CD4-positive, alpha-beta T cell treated with Interleukin-6 for 4 hours (primary cell): ENCODE measurements at places on chromosomes 1 and 21.
A peak's percentile ranks its signal among the peaks of the same experiment; 100 is the strongest.

GRCh38 chr21:39097981-39098380, 85.3 kb downstream of the PSMG1 start:
- DNase-seq, result no peak

DNA sequence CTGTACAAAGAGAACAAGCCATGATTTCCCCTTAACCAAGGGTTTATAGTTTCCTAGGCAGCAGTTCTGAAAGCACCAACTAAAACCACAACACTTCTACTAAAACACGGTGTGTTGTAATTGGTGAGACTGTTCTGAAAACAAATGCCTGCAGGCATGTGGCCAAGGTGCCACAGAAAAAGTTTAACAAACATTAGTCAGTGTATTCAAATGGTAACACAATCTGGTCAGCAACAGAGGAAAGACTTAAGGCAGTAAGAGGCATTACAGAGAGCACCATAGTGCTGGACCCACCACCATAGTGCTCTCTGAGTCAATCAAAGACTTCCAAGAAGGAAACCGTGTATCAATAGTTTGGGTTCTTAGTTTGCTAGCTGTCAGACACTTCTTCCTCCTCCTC, 16.7 kb downstream of the SNIP1 start:
- DNase-seq, result no peak

GRCh38 chr21:34944015-34944755, 104.9 kb downstream of the RUNX1 start:
- no peak for DNase-seq

DNA sequence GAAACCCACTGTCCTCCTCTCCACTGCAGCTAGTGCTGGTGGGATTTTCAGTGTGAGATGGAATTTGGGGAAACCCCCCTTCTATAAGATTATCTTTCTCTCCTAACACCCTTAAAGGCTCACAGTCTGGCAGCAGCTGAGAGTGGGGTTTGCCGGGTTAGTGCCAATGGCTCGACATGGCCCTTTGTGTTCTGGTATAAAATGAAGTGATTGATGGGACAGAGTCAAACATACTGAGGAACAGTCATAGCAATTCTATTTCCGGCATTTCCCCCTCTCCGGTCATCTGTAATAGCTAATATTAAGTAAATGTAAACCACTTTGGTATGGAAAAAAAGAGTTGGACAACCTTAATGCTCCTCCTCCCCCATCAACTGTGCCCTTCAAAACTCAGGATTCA, 37.6 kb downstream of the TFF3 start:
- DNase-seq, result no peak

DNA sequence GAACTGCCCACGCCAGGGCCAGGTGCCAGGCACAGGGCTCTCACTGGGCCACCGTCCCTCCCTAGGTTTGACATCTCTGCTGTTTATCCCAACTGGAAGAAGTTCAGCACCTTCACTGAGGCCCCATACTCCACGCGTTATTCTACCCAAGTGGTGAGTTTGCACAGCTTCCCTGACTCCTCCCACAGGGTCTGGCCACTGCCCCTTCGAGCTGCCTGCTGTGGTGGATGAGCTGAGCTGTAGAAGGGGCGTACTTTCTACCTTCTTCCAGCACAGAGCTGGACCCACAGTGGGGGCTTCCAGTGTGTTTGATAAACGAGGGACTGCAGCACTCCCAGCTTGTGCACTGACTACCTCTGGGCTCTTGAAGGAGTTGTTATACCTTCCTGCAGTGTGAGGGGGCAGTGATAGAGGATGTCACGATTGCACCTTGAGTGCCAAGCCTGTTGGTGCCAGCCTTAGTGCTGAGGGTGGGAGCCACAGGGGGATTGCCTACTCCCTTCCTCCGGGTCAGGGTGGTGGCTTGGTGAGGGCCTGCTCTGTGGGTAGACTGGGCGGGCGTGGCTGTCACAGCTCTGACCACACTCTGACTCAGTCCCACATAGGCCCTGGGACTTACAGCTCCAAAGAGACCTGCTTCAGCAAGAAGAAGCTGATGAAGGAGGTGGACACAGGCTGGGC, 5.9 kb upstream of the TTC22 start:
- DNase-seq, result peak; percentile 28

DNA sequence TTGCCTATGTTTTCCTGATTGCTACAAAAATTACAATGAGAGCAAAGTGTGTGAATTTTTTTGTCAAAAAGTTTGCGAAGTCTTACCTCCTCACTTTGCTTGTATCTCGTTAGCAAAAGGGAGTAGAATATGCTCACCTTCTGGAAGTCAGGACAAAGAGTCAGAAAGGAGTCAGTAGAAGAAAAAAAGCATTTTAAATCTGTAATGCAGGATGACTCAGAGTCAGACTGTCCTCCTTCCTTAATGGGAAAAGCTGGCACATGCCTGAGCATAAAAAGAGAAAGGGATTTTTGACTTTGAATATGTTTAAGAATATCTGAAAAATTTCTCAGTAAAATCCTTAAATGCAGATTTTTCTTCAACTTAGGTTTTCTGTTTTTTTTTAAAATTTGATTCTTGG, 14.2 kb upstream of the VN1R5 start:
- no peak for DNase-seq

DNA sequence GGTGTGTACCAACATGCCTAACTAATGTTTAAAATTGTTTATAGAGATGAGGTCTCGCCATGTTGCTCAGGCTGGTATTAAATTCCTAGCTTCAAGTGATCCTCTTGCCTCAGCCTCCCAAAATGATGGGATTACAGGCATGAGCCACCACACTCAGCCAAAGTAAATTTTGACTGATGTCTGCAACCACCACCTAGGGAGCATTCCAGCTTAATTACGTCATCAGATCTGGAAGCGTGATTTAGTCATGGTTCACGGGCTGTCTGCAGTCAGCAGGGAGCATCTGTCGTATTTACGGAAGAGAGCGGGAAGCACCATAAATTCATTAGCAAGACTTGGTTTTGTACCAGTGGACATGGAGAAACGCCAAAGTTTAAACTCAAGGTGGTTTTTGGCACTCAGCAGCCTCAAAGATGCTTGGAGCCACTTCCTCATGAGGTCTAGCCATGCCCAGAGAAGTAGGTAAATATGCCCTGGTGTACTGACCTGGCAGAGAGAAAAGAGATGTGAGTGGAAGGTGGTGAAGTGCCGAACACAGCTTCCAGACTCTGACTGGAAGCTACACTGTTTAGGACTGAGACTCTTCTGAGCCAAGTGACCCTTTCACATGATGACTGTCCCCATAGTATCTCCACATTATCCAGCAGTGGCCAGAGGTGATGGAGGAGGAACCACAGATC, 60.8 kb upstream of the SLC35F3 start:
- DNase-seq, result no peak

DNA sequence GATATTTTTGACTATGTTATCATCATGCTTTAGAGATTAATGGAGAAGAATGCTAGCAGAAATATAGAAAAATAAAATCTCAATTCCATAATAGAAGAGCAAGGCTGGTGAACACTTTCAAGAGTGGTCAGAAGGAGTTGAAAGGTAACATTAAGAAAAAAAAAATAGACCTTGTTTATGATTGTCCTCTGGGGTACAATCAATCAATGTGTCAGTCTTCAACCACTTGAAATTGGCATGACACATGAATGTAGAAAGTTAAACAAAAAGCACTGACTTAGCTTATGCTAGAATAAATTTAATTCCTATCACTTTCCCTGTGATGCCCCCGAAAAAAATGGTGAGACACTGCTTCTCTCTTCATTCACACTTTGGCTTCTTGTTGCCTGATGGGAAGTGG, 750.3 kb upstream of the ADGRL2 start:
- DNase-seq, result no peak

DNA sequence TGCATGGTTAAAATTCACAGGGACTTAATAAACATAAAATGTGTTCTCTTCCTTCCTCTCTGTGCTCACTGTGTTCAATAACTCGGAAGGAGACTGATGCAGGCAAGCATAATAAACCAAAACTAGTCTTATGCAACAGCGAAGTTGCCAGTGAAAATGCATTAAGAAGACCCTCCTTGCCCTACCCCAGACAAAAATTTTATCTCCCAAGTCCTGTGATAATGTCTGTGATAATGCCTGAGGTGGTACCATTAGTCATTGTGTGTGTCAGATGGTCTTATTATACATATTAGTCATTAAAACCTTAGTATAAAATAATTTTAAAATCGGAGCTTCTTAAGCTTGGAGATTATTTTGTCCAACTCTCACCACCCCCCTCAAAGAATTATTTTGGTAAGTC, 97.8 kb downstream of the NGF start:
- DNase-seq, result no peak

- DNase-seq, result no peak
Observed at GRCh38 chr1:180837020-180837419, 75.7 kb upstream of the KIAA1614 start.

DNA sequence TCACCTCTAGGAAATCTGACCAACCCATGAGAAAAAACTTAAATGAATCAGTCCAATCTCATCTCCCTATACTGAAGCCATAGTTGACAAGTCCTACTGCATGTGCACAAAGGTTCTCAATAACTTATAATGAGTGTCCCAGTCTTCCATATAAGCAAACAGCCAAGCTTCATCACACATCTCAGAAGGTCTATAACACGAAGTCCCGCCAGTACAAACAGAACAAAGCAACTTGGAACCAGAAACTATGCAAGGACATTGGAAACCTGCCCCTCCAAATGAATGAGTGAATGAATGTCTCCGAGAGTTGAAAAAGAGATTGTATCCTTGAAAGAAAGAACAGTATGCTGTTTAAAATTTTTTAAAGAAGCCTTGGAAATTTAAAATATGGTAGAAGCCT, 53.6 kb upstream of the IPO9 start:
- DNase-seq, result no peak

DNA sequence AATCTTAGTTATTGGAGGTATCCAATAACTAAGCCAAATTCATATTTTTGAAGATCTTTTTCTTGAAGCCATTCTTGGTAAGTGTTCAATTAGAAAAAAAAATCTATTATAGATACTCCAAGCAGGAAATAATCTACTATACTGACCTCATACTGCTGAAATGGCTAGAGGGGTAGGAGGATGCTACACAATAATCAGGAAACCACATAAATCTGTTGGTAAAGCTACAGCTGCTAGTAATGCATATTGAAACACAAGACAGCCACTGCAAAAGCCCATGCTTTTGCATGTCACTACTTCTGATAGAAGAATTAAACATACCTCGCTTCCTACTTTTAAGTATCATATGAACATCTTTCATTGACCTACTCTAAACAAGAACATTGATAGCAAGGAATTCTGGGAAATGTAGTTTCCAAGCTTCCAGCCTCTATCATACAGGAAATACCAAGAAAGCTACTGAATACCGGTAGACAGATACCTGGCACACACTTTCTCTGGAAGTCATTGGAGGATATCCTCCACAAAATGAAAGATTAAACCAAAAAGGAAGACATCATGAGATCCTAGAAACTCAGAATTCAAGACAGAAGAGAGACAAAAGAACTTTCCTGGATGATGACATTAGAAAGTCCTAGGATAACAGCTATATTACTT, 103.0 kb upstream of the VAV3 start:
- no peak for DNase-seq

- no peak for DNase-seq
Observed at GRCh38 chr1:210407887-210408252, 79.2 kb downstream of the HHAT start.

DNA sequence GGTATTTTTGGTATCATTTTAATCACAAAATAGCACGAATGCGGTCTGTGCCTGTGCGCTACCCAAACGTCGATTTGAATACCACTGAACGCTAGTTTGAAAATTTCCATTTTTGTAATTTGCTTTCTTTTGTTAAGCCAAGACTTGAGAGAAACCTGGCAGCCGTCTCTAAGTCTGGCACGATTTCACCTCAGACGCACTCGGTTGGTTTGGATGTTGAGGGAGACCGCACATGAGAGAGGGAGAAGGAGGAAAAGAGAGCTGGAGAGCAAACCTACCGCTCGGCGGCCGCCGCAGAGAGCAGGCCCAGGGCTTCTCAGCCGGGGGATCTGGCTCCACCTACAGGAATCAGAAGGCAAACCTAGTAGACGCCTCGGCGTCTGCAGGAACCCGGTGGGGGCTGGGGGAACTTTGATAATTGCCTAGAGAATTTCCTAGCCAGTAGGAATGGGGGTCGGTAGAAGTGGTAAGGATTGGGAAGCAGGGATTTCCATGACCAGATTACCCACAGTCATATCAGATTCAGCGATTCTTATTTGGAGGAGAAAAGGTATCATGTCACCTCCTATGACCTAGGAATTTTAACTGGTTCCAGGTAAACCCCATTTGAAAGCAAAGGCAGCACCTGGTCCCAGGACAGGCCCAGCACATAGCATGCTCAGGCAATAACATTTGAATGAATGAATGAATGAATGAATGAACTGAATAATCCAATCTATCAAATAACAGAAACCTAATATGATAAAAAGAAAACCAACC, 83.2 kb downstream of the TM2D1 start:
- peak; percentile 75 for DNase-seq

DNA sequence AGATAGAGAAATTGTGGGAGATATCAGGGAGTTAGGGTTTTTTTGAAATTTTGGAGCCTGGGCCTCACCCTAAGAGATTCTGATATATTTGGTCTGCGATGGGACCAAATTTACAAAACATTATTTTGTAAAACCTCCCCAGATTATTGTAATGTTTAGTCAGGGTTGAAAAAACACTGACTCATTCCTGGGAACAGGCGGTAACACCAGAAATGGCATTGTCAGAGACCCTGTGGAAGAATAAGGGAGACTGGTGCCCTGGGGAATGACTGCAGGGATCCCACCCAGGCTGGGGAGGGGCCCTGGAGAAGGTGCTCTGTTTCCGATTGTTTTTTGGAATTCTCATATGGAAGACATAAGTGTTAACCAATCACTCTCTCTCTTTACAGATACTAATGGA, 13.1 kb upstream of the STRIP1 start:
- no peak for DNase-seq

- no peak for DNase-seq
Observed at GRCh38 chr1:199794105-199794863, 233.2 kb upstream of the NR5A2 start.

- DNase-seq, result no peak
Observed at GRCh38 chr1:27122652-27123051, 32.3 kb downstream of the SLC9A1 start.

DNA sequence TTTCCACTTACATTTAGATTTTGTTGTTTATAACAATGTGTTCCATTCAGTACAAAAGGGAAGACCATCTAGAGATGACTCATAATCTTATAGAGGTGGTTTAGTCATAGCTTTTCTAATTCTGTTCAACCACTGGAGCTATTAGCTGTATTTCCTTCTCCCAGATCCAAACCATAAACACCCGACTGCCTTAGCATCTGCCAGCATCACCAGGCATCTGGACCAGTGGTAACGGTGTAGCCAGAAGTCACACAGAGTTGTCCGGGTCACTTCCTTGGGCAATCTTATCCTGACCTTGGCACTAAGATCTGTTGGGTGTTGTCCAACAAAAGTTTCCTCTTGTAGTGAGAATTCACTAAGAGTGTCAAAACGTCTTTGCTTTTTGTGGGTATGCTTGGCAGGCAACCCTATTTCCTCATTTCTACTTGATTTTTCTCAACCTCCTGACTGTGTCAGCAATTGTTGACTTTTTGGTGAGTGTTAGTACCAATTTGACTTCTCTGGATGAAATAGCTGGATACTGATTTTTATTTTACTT, 372.1 kb upstream of the B3GALT2 start:
- peak; percentile 11 for DNase-seq

- no peak for DNase-seq
Observed at GRCh38 chr1:89695847-89696246, 62.9 kb downstream of the LRRC8C start.
